ENCODE measurements at places on chromosomes 3 and 15.

GRCh38 chr15:101639667-101640066, 12.5 kb downstream of the TM2D3 start:
- DNase-seq, result no peak

DNA sequence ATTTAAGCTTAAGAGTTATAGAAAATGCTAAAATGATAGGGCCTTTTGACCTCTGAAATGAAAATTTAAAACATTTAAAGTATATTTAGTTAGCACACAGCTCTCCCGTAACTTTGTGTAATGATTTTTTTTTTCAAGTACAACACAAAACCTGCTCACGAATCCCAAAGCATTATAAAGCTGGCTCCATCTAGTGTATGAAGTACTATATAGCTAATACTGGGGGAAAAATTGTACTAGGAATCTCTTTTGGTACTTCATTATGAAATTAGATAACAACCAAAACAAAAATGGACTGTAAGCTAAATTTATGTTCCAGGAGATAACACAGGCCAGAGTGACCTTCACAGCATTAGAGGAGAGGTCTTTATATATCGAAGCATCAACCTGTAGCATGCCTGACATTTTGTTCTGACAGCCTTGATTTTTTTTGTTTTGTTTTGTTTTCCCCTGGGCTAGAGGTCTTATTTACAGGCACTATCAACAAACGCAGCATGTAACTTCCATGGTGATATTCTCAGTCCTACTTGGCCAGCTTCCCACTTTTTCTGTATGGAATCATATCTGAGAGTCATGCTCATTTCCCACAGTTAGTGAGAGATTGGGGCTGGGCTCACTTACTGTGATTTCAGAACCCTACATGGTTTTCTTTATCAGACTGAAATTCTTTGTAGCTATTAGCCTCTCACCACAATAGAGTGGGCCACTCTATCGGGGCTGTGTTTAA, 116.3 kb downstream of the MITF start:
- no peak for DNase-seq

DNA sequence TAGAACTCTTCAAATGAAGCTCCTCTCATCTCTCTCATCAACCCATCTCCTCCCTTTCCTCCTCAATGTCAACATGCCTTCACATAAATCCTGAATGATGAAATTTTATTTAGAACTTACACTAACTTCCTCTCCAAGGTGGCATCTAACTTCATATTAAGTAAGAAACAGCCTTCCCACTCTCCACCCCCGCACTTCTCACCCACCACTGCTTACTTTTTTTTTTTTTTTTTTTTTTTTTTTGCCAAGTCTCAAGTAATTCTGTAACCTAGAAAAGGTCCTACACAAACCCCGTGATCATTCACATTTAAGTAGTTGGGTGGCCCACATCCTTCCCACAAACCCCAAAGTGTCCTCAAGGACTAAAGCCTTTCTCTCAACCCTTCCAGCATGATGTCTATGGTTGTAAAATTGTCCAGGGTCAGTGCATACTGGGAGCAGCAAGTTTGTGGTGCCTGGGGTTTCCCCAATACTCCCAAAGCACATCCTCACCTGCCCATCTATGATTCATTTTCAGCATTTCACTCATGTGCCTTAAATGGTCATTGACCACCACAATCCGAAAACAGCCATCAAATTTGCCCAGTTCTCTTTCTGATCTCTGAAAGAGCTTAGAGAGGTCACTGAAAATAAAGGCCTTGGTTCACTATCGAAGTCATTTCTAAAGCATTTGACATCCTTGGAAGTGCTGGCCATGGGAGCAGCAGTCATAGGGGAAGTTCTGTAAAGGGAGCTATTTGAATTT, 47.2 kb downstream of the CD86 start:
- DNase-seq, result no peak

DNA sequence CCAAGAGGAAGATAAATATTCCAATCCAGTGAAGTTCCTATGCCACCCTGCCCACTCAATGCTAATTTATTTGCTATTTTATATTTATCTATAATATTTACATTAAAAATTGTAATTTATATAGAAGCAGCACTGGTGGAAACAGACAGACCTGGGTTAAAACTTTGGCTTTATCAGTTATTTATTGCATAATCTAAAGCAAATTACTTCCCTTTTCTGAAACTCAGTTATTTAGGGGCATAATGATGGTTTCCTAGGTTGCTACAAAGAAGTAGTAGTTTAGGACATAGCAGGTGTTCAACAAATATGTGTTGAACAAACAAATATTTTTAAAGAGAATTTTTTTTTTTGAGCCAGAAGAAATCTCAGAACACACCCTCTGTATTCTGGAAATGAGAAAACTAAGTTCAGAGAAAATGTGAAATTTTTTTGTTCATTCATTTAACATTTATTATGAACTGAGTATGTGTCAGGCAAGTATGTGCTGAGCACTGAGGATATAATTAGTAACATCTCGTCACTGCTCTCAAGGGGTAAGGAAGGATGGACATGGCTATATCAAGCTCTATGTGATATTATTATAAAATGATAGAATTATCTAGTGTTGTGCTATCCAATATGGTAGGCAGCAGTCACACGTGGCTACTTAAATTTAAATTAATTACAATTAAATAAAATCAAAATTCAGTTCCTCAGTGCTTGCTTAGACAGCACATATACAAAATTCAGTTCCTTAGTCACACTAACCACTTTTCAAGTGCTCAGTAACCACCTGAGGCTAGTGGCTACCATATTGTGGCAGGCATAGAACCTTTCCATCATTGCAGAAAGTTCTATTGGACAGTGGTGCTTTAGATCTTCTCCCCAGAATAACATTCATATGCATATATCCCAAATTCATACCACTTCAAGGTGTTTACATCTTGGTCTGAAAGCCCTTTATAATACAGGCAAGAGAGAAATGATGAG, 7.0 kb upstream of the UBE2Q2 start:
- no peak for DNase-seq

- no peak for DNase-seq
These were observed 2.2 kb upstream of the CD47 start for GRCh38 chr3:108093021-108093420.

DNA sequence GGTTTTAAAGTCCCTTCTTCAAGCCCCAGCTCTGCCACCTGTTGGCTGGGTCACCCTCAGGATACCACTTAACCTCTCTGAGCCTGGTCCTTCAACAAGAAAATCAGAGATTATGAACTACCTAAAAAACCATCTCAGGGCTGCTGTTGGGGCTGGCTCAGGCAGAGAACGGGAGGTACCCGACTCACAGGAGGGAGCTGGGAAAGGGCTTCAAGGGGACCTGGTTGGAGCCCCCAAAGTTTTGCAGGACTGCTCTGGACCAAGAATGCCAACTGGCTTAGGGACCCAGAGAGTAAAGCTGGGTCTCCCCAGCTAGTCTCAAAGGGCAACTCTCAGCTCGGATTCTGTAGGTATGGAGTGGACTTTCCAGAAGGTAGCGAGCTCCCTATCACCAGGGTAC, 41.5 kb downstream of the WNT7A start:
- no peak for DNase-seq

DNA sequence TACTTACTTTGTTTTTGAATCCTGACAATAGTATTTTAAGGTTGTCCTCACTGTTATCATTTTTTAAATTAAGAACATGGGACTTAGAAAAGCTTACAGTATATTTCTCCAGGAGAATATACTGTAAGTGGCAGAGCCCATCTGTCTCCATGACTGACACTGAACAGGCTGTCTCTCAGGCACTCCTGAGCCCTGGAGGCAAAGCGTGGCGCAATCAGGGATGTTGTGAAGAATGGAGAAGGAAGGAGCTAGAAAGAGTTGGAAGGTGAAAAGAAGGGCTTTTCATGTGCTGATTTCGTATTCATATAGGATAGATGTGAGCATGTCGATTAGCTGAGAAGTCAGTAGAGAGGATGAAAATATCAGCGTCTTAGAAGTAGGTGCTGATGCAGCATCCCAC, 41.5 kb downstream of the FGF12 start:
- no peak for DNase-seq

GRCh38 chr15:38038659-38039442, 104.4 kb downstream of the TMCO5A start:
- no peak for DNase-seq

DNA sequence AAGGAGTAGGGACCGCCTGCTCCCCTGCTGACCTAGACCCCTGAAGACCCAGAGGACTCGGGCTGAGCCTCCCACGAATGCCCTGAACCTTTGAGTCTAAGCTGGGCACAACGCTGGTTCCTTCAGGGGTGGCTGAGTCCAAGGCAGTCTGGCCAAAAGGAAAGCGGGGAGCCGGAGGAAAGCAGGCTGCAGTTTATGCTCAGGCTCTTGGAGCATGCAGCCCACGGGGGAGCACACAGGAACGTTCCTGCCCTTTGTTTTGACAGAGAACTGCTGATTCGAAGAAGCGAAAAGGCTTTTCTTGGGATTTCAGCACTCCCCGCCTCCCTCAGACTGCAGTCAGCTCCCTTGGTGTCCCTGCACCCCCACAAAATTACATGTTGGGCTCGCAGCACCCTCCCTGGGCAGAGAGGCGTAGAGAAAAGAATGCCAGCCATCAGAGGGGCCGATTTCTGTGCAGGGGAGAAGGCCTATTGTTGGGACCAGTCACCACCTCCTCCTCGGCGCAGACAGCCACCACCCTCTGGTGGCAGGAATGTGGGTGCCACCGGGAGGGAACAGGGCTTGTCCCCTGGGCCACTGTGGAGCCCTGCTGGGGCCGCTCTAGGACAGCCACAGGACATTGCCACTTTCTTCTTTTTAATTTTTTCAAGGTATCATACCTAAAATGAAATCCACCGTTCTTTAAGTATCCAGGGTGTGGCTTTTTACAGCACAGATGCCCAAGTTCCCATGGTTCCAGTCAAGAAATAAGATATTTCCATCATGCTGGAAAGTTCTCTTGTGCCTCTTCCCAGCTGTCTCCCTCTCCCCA, 72.2 kb downstream of the SMAD6 start:
- DNase-seq, result peak; percentile 65

- DNase-seq, result no peak
These were observed 82.1 kb downstream of the DLG1 start for GRCh38 chr3:197216169-197216860.

DNA sequence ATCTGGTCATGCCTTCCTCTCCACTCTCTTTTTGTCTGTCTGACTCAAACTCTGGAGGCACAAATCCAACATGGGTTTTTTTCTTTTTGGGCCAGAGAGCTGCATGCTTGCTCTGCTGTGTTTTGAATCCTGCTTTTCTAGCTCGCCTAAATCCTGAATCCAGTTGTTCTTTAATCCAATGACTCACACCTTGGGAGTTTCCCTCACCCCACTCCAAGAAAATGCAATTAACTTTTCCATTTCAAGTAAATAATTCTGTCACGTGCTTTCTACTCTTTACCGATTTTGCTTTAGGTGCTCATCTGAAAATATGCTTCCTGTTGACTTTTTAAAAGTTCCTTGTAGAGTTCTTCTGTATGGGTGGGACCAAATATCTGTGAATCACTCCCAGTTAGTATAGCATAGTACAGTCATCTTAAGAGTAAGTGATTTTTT, 47.6 kb downstream of the SLMAP start:
- peak; percentile 15 for DNase-seq

- no peak for DNase-seq
These were observed 64.3 kb downstream of the NSUN3 start for GRCh38 chr3:94127115-94127514.

DNA sequence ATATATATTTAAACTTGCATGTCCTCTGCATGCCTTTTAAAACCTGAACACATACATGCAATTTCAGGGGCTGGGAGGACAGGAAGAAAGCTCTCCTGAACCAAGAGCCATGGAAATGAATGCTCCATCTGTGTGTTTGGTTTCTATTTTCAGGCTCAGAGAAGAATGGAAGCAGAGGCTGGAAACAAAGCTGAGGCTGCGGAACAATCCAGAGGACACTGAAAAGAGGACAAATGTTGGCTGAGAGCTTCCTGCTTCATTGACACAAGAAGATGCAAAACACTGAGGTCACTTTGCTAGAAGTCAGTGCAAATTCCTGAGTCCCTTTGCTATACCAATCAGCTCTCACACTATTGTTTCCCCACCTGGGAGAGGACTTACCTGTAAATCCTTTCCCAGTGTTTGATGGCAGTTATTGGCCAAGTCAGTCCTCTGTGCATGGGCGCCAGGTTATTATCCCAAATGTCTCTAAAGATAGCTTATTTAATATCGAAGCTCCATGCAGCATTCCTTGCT, 12.7 kb downstream of the FAM240A start:
- no peak for DNase-seq

DNA sequence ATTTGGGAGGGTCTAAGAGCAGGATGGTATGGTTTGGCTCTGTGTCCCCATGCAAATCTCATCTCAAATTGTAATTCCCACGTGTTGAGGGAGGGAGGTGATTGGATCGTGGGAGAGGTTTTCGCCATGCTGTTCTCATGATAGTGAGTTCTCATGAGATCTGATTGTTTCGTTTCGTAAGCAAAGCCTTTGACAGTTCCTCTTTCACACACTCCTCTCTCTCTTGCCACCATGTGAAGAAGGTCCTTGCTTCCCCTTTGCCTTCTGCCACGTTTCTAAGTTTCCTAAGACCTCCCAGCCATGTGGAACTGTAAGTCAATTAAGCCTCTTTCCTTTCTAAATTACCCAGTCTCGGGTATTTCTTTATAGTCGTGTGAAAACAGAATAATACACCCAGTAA, 553.7 kb downstream of the TAFA4 start:
- no peak for DNase-seq

- DNase-seq, result no peak
These were observed 48.9 kb downstream of the ASB7 start for GRCh38 chr15:100651253-100651652.

- DNase-seq, result no peak
These were observed 1.7 kb downstream of the P2RY14 start for GRCh38 chr3:151276687-151277042.

- no peak for DNase-seq
These were observed 392.6 kb upstream of the THBS1 start for GRCh38 chr15:39188314-39188713.

- no peak for DNase-seq
These were observed 318.7 kb upstream of the C2CD4B start for GRCh38 chr15:62483814-62484213.

- DNase-seq, result no peak
These were observed 14.8 kb downstream of the ANXA2 start for GRCh38 chr15:60382773-60383674.

DNA sequence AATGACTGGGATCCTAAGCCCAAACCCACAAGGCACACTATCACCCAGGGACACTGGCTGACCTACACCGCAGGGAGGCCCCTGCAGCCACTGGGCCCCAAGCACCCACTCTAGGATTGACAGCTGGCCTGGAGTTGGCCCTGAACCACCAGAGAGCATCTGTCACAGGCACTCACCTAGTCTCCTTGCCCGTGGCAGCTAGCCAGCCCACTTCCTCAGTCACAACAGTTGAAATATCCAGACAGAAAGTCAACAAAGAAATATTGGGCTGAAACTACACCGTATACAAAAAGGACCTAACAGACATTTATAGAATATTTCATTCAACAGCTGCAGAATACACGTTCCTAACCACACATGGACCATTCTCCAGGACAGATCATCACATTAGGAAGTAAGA, 5.2 kb upstream of the SPINK8 start:
- DNase-seq, result no peak

- DNase-seq, result no peak
These were observed 717.4 kb downstream of the SI start for GRCh38 chr3:164360738-164361406.

Measured in thoracic aorta (tissue), 2 donors.